NCI-H2081 (cell line): ENCODE measurements at places on chromosomes 6 and 20.

DNA sequence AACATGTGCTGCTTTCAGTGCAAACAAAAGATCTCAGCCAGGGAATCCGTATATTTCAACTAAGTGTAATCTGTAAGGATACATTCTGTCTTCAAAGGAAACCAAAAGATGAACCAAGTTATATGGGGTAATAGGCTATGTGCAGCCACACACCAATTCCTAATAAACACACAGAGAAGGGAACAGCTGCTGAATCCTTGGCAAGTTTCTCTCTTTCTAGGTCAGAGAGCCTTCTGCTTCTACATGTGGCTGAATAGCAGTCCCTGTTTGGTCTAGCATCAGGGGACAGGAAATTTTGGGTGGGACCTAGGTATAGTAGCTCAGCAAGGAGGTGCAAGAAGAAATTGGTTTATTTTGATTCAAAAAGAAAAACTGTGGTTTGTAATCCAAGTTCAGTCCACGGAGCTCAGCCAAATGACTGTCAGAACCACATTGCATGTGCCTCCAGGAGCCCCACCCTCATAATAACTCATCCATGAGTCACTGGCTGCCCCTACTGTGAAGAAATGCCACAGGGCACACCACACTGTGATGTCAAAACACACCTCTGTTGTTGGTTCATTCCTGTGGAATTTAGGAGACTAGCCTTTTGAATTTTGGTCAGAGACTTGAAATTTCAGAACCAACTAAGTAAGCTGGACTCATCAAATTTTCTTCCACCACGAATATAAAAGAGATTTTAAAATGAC, 21.1 kb downstream of the SPTLC3 start:
- no peak for DNase-seq

- no peak for DNase-seq
Measured at GRCh38 chr6:33429750-33430052, 9.8 kb downstream of the SYNGAP1 start.

DNA sequence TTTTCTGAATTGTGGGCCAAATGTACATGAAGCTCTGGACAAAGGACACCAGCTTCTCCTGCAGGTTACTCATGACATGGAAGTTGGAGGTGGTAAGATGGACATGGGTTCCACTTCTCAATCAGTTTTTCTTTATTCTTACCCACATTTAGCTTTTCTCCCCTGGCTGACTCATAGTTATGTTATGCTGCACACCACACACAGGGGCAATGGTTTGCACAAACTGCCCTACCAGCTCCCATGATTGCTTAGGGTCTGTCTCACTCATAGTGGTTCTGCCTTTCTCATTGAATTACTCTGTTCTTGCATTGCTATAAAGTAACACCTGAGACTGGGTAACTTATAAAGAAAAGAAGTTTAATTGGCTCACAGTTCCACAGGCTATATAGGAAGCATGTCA, 4.5 kb upstream of the CD109 start:
- no peak for DNase-seq

GRCh38 chr6:101150226-101150625, 243.3 kb upstream of the GRIK2 start:
- DNase-seq: no peak

GRCh38 chr6:101401792-101402621, 8.5 kb downstream of the GRIK2 start:
- DNase-seq: peak; percentile 65

GRCh38 chr6:132400883-132401617, at the start of gene MOXD1:
MOXD1 (minus strand) TSS chr6:132401475; CDS start chr6:132401426, 49 bp downstream.
- peak; percentile 25 for DNase-seq

DNA sequence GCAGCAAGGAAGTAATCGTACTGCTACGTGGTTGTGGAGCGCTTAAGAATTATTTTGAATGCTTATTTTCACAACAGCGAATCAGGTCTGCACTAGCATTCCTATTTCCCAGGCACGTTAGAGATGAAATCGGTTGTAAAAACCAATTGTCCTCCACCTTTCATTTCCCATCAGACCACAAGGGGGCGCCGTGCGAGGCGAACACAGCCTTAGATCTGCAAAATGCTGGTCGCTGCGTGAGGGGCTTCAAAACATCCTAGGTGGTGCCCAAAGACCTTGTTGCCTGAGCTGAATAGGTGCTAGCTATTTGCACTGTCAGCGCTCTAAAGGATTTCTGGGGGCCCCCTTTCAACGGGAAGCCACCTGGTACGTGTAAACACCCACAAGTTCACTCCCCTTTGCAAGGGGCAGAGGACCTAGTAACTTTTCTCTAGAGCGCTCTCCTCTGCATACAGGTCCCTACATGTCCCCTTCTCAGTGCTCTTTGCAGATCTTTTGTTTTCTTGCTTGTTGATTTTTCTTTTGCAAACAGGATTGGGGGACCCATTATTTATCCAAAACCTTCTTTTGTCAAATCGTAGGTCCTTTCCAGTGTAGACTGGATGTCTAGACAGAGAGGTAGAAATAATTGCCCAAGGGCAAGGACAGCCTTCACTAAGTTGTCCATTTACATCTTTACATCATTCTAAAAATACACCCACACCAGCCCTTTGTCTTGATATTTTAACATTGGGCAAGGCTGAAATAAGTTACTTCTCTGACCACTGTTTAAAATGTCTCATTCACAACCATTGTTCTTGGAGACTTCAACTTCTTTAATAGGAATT, 59.8 kb downstream of the NEDD9 start:
- peak; percentile 30 for DNase-seq

DNA sequence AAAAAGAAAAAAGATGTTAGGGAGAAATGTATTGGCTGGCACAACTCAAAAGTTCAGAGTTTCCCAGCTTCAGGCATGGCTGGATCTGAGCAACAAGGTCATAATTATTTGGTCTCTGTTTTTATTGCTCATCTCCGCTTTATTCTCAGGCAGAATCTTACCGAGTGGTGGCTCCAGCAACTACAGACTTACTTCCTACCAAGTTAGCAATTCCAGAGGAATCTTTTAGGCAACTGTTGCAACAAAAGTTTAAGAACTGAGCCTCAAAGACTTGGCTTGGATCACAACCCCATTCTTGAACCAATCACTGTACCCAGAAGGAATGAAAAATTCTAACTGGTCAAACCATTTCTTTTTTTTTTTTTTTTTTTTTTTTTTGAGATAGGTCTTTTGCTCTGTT, 35.5 kb upstream of the NCOA3 start:
- no peak for DNase-seq

DNA sequence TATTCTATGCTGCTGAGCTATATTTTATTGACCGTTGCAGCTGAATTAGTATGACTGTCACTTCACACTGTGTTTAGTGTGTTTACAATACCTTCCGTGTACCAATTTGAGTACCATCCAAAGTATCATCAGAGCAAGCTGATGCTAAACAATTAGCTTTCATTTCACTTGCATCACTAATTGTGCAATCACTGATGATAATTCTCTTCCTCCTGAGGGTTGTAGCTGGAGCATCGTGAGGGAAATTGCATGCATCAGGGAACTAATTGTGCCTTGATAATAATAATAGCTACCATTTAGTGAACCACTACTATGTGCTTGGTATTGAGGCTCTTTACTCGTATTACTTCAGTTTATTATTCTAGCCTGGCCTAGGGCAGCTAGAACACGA, 384.8 kb upstream of the SOX4 start:
- DNase-seq: peak; percentile 43

DNA sequence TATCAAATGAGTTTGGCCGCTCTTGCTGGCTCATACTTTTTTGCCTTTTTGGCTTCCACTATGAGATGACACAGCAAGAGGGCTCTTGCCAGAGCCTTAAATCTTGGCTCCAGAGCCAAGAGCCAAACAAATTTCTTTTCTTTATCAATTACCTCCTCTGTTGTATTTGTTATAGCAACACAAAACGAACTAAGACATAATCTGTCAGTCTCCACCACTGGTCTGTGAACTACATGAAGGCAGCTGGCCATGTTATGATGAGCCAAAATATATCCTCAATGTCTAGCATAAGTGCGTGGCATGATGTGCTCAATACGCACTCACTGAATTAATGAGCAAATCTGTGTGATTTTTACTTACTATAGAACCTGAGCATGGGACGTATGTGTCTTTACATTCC, 220.0 kb upstream of the ZNF217 start:
- no peak for DNase-seq

DNA sequence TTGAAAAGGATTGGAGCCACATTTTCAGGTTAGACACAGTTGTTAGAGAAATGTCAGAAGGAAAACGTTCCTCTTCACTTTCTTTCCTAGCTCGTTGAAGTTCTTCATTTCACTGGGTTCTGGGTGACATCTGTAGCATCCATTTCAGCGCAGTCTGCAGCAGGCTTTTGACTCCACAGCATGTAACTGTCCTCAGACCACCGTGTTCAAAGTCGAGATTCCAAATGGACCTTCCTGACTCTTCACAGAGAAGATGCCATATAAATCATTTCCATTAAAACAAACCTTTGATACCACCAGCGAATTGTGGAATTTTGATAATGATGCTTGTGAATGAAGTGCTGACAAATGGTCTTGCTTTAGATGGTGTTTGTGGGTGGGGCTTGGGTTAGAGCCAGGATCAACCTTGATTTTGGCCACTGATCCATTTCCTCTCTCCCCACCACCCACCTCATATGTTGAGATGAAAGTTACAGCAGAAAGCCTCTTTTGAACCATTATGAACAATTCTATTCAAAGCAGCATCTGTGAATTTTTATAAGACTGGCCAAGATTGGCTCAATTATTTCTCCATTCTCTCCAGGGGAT, 185.3 kb upstream of the PREP start:
- DNase-seq: no peak

GRCh38 chr6:31356216-31356945, 598 bp downstream of the HLA-B start:
- DNase-seq: no peak

- DNase-seq: no peak
Measured at GRCh38 chr20:45772693-45773092, 19.0 kb downstream of the WFDC3 start.

DNA sequence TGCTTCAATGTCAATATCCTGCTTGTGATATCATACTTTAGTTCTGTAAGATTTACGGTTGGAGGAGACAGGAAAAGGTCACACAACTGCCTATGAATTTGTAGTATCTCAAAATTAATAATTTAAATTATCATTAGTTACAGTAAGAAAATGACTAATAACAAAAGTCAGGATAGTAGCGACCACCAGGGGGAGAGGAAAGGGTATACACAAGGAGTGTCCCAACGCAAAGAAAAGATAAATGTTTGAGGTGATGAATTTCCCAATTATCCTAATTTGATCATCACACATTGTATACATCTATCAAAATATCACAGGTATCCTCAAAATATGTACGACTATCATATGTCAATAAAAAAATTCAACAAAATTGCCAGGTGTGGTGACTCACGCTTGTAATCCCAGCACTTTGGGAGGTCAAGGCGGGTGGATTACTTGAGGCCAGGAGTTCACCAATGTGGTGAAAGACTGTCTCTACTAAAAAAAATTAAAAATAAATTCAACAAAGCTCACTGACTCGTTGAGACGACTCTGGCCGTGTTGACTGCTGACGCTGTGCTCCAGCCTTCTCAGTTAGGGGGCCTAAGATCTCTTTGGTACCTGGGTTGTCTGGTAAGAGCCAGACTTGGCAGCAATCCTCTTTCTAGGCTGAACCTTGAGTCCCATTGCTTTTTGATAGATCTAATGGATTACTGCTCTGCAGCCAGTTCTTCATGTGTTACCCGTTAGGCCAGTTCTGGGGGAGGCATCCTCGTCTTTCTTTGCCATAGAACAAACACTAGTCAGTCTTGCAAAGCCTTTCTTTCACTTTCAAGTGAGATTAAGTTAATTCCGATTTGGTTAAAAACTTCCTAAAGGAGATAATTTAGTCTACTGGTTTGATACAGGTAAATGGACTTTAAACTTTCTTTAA, 9.0 kb upstream of the OVOL2 start:
- DNase-seq: no peak

DNA sequence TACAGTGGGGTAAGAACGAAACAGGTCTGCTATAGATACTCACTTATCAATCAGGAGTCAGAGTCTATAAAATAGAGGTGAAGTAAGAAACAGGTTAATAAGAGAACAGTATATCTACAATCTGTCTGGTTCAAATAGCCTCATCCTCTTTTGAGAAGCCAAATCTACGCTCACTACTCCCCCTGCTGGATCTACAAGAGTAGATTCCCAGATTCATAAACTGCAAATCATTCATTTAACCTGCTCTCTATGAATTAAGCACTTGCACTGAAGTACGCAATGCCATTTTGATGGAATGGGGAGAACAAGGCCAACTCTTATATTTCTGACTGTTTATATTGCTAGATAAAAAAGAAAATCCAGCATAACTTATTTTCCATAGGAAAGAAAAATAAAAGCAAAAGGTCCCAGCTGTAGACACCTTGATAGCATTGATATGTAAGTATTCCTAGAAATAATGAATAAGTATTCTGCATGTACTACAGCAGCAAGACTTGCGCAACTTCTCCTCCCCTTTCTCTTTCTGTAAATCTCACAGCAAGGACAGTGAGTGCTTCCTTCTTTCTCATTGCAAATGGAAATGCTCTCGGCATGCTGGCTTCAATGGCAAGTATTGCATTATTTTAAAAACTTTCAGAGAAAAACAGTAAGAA, 92.3 kb downstream of the RFX6 start:
- peak; percentile 51 for DNase-seq

GRCh38 chr6:17656644-17657043, 50.1 kb downstream of the NUP153 start:
- DNase-seq: no peak

DNA sequence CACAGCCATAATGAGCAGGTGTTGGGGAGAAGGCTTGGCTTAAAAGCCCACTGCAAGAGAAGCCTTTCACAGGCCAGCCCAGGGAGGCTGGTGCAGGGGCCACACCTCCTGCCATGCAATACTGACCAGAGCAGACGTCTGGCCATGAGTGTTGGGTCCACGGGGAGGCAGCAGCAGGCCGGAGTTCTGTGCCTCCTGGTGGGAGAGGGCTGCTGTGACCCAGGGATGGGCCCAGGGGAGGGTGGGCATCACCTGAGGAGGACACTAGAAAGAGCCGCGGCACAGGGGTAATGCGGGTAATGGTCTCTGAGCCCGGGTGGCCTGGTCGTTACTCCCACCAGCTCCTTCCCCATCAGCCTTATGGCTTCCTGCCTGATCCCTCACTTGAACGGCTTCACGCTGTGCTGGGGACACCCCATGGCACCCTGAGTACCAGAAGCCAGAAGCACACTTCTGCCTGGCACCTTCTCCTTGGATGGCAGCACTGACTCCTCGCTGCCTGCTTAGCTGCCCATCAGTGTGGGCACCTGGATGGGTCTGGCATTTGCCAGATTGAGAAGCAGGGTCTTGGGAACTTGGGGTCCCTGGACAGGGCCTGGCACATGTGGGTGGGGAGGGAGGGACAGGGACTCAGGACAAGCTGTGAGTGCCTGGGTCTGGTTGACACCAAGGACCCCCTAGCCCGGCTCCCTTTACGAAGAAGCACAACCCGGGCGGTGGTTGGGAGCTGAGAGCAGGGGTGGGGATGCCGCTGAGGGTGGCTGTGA, 108.8 kb downstream of the ASXL1 start:
- DNase-seq: no peak

GRCh38 chr6:17886891-17887290, 100.5 kb downstream of the KIF13A start:
- no peak for DNase-seq

GRCh38 chr6:2807342-2808090, 34.1 kb downstream of the SERPINB1 start:
- DNase-seq: no peak

- DNase-seq: no peak
Measured at GRCh38 chr20:3158968-3159431, 665 bp downstream of the FASTKD5 start.

GRCh38 chr6:136249336-136249735, 775 bp downstream of the MTFR2 start:
- no peak for DNase-seq
